Stimulated activated CD8-positive, alpha-beta memory T cell treated with anti-CD3 and anti-CD28 coated beads, Interleukin-2, amount 100 ng/mL, for 1 hour (primary cell): ENCODE measurements at places on chromosomes 12 and 14.

DNA sequence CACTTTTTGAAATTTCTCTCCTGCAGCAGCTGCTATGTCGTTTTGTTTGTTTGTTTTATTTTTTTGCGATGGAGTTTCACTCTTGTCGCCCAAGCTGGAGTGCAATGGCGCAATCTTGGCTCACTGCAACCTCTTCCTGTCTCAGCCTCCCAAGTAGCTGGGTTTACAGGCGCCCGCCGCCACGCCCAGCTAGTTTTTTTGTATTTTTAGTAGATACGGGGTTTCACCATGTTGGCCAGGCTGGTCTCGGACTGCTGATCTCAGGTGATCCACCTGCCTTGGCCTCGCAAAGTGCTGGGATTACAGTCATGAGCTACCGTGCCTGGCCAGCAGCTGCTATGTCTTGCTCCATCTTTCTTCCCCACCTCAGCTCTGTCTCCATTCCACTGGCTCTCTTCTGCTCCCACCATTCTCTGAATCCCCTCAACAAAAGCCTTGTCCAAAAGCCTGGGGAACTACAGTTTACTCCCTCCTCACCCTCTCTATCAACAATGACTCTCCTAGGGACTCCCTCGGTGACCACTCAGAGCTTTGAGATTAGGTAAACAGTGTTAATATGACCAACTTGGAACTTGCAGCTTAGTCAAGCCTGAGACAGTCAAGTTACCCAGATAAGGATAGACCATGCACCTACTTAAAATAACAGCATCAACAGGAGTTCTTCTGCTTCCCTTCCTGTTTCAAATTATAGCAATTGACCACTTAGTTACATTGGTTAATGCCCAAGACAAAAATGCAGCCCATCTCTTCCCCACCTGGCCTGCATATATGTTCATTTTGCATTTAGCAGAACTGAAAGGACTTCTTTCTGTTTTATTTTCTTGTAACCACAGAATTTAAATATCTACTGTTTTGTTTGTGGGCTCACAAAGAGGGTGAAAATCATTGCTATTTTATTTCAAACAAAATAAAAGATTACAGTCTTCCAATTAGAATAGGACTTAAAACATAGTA lies 189.0 kb upstream of the AMIGO2 start:
- no peak for DNase-seq

GRCh38 chr12:6030081-6030480 lies 85.0 kb upstream of the ANO2 start:
- no peak for DNase-seq

DNA sequence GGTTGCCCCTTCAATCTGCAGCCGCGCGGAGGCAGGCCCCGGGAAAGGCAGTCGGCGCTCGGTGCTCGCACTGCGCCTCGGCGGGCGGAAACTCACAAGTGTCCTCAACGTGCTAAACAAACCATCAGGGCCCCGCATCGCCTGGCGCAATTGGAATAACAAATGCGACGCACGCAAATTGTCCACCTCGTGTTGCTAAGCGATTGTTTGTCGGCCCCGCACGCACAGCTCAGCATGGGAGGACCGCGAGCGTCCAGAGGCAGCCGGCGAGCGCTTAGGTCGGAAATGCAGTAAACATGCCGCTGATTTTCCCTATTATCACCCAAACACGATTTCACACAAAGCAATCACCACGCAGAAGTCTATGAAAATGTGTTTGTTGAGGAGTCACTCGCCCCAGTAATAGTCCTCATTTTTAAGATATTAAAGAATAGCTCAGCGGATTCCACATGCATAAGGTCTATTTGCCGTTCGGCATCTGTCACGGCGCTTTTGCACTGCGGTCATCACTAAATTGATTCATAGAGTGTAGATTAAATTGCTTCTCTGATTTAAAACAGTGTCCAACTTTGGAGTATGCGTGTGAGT lies 3.2 kb upstream of the GSC start:
- DNase-seq, result no peak

DNA sequence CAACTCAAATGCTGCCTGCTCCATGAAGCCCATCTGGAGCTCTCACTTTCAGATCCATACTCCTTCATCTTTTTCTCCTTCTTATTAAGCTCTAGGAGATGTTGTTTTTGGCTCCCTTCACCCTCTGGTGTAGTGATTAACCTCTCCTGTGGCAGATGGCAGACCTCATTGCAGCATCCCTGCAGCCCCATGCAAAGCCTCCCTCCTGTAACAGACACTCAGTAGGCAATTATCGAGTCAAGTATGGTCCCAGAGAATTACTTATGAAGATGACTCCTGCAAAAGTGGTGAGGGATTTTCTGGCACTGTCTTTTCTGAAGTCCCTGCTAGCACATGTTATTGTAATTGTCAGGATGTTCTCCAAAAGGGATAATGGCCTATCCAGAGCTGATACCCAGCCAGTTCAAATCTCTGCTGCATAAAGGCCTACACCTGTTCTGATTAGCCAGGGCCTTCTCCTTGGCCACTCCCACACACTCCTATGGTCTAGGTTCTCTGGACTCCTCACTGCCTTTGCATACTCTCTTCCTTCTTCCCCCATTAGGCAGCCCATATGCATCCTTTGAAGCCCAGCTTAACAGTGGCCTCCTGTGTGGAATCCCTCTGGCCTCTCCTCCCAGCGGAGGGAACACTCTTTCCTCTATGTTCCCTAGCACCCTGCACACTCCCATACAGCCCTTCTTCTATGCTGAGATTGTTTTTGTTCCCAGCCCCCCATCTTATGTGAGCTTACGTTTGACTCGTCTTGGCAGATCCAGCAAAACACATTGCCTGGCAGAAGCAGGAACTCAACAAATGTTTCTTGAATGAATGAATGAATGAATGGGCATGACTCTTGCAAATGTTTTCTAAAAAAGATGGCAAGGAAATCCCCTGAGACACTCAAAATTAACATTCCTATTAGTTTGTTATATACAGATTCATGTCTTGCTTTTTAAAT lies 43.9 kb upstream of the MDM1 start:
- DNase-seq, result no peak

- no peak for DNase-seq
Observed at GRCh38 chr14:90452366-90452765, 55.5 kb downstream of the CALM1 start.
